Psoas muscle (tissue), 8 donors: ENCODE measurements at places on chromosomes 1 and 21. TPM values are rescaled to one million over a fixed set of nuclear protein-coding genes. Genes with fewer than 3 reads are reported as not detected.

Gene TFF2
- polyA plus RNA-seq, result not detected

Gene ASPM
- 0.03 TPM for polyA plus RNA-seq

Gene ITGB2
- 2.7 TPM for polyA plus RNA-seq

Gene KIF14
- polyA plus RNA-seq, result 0.04 TPM

Gene CYP4A11
- not detected for polyA plus RNA-seq

Gene LCE1E
- not detected for polyA plus RNA-seq

Gene TCHH
- 0.03 TPM for polyA plus RNA-seq

Gene TXNDC12
- 24.3 TPM for polyA plus RNA-seq

Gene BGLAP
- not detected for polyA plus RNA-seq

Gene MAP3K21
- polyA plus RNA-seq, result 0.04 TPM

Gene ZNF683
- 0.06 TPM for polyA plus RNA-seq

Gene CLCC1
- 13.6 TPM for polyA plus RNA-seq
